Activated T-cell treated with anti-CD3 and anti-CD28 coated beads for 4 hours (primary cell): ENCODE measurements at places on chromosomes 1 and 21.

DNA sequence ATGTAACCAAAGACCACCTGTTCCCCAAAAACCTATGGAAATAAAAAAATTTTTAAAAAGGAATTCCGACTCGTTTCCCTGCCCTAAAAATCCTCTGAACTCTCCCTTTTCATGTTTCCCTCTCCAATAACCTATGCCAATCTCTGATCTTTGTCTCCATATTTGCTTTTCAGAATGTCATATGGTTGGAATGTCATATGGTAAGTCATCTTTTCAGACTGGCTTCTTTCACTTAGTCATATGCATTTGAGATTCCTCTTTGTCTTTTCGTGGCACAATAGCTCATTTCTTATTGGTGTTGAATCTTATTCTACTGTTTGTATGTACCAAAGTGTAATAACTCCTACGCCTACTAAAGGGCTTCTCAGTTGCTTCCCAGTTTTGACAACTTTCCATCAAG is 117.5 kb downstream of the BACH1 start:
- no peak for DNase-seq

- DNase-seq = no peak
These were observed 10.2 kb downstream of the C1orf94 start for GRCh38 chr1:34186741-34187494.

DNA sequence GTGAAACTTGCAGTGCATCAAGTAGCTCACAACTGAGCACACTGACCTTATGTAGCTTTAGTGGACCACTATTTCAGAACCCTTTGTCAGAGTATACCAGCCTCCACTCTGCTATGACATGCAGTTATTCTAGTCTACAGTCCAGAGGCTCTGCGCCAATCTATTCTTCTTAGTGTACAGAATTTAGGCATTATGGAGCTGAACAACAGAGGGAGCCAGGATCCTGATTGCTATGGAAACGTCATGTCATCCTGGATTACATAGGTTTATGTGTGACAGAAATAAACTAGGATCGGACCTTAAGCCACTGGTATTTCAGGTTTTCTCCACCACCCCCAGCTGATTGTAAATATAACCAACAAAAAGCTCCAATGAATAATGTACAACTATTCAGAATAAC is 48.1 kb upstream of the EEIG2 start:
- no peak for DNase-seq

DNA sequence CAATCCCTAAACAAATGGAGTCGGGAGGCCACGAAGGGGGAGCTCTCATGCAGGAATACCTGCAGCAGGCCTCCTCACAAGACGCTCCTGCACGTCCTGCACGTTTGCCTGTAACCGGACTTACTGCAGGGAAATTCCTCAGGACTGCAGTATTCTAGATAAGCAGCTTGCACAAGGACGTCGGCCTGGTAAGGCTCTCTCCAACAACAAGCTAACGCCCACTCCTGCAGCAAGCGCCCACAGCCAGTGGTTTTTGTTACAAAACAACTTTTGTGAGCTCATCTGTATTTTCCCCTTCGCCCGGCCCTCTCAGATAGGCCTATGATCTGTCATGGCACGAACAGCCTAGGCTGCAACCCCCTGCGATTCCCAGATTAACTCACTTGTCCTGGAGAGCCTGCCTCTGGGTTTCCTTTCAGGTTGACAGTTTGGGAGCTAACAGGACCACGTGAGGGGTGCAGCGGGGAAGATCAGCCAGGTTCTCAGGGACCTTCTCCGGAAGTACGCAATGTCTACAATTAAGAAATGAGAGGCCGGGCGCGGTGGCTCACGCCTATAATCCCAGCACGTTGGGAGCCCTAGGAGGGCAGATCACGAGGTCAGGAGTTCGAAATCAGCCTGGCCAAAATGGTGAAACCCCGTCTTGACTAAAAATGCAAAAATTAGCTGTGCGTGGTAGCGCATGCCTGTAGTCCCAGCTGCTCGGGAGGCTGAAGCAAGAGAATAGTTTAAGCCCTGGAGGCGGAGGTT is 921 bp upstream of the MIB2 start:
- DNase-seq = peak; percentile 47
